ENCODE measurements at places on chromosomes 16 and 17.

- DNase-seq, result no peak
These were observed 10.0 kb upstream of the ZFP3 start for GRCh38 chr17:5068236-5068635.

DNA sequence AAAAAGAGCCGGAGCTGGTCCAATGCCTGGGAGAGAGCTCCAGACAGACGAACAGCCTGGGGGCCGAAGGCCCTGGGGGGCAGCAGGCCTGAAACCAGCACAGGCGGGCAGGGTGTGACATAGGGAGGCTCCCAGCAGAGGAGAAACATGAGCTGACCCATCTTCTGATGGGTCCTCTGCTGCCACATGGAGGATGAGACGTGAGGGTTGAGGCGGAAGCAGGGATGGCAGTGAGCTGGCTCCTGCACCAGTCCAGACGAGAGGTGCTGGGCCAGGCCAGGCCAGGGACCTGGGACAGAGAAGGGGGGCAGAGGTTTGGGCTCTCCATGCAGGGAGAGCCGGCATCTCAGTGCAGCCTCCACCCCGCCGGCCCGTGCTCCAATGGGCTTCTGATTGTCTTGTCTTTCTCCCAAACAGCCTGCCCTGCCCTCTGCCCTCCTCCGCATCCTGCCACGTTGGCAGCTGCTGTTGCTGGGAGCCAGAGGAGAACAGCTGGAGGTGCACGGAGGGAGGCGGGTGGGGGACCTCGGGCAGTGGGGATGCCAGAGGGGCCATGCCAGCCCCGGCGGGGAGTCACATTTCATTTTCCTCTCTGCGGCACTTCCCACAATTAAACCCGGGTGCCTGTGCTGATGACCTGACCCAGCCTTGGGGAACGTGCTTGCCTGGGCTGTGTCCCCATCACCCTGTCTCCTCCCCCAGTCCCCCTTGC is 139.1 kb upstream of the GSE1 start:
- DNase-seq, result no peak

DNA sequence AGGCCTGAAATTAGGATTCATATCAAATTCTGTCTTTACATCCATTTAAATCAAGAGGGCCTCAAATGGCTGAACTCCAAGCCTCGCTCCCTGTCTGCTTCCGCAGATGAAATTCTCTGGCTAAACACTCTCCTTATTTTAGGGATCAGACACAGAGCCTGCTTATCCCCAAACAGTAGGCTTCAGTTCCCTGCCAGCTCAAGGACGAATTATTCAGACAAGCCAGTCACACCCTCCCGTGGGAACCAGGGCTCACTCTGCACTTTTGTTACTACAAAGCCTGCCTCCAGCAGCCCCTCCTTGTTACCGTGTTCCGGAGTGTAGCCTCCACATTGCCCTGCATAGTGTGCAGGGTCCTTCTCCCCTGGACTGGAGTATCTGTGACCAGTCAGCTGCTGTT is 46.6 kb upstream of the LCMT1 start:
- no peak for DNase-seq

- DNase-seq, result no peak
These were observed 138.8 kb downstream of the PRKCA start for GRCh38 chr17:66441101-66441661.

DNA sequence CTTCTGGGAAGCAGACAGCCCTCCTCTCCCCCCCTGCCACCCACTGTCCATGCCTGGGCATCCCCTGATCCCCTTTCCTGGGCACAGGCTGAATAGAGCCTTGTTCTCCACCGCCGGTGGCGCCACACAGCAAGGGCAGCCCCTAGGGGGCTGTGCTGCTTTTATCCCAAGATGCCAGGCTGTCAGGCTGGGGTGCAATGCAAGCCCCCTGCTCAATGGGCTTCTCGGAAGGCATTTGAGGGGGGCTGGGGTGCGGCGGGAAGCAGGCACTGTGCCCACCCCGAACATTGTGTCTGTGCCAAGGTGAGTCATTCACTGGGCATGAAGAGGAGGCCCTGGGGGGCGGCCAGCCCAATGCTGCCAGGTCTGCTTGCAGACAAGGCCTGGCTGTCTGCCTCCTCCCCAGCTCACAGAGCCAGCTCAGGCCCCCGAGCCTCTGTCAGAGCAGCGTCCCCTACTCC is 1.5 kb upstream of the GFAP start:
- DNase-seq, result no peak

GRCh38 chr17:72852277-72852938 is 240.1 kb downstream of the SLC39A11 start:
- no peak for DNase-seq

DNA sequence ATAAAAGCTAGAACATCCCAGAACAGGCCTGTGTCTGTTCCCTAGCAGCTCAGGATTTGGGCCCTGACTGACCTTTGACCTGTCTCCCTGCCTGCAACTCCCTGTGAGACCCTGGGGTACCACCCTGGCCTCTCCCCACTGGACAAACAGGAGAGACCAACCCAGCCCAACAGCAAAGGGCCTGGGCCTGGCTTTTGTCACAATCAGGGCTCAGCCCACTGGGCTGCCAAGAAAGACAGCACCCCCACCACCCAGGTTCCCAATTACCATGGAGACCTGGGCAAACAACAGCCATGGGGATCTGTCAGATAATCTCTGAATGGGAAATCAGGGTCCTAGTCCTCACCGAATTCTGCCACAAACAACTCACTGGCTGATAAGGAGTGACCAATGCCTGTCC is 11.1 kb downstream of the PLLP start:
- no peak for DNase-seq

- no peak for DNase-seq
These were observed 1.0 kb upstream of the ARMC5 start for GRCh38 chr16:31458073-31458843.

DNA sequence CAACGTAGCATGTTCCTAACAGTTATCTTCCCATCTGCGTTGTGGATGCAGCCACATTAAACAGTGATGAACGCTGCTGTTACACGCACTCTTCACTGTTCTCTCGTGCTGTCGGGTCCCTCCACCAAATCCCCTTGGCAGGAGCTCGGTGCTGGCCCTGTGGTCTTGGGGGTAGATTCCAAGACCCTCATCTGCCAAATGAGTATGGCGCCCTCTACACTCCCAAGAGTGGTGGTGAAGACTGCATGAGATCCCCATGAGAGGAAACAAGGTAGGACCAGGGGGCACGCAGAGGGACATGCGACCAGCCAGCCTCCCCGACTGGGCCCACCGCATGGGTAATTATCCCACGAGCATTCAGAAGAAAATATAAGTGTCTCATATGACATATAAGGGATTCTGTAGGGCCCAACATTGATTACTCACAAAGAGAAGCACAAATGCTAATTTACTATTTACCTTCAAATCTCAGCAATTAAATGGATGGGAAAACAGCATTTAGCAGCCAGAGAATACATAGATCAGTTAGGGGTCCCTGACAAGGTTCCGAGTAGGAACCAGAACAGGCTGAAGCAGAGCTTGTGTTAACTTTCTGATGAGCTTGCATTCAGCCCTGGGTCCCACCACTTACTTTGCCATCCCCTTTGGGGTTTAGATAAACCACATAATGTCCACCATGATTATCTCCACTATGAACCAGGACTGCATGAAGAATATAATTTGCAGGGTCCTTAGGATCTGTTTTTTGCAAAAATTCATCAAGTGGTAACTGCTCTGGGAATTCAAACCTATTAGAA is 23.8 kb downstream of the LITAFD start:
- no peak for DNase-seq

DNA sequence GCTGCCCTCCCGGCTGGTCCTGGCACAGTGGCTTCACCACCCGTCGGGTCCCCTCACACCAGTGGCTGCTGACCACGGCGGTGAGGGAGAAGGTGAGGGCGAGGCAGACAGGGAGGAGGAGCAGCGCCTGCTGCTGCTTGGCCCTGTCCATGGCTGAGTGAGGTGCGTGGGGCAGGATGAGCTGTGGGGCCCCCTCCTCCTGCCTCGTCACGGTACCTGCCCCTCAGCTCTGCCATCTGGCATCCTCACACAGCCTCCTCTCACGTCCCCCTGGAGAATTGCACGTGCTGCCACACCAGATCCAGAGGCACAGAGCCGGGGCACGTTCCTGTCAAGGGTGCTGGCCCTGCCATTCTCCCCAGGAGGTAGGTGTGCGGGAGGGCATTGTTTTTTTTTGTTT is at the start of gene GSG1L2:
GSG1L2 (minus strand) TSS at position 159 of the 400 bp plus-strand sequence; CDS start at position 151, 8 bp downstream.
- DNase-seq, result no peak

DNA sequence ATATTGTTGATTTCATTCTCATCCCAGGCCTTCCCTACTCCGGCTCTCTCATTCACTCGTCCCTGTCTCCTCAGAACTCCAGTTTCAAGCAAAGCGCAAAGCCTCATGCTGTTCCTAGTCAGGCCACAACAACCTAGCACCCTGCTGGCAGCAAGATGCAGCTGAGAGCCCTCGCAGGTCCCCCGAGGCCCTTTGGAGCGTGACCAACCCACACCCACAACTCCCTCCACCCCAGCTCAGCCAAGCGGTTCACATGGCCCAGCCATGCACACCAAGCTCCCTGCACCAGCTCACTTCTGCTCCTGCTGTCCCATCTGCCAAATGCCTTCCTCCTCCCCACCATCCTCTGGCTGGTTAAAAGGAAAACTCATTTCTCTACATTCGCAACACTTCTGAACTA is 195.8 kb downstream of the IRX5 start:
- DNase-seq, result no peak

DNA sequence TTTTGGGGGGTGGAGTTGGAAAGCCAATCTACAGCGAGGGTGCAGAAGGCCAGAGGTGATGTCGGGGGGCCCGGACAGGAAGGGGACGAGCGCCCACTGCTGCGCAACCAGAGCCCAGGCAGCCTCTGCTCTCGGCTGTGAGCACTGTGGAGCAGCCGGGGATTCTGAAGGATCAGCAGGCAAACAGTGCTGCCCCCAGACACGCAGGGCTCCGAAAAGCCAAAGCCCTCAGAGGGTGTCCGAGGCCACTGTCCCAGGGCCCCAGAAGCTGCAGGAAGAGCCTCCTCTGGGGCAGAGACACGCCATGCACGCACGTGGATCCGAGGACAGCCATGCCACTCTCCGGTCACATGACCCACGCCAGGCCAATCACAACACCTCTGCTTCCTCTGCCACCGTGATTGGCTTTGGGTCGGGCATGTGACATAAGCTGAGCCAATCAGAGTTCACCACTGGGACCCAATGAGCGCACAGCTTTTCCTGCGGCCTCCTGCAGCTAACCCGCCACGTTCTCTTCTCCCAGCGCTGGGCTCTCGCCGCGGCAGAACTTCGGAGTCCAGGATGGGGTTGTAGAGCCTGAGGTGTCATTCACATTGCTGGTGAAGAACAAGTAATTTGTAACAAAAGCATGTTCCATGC is 40.7 kb downstream of the ACTG1 start:
- DNase-seq, result no peak

GRCh38 chr17:10216213-10216938 is 18.0 kb upstream of the GAS7 start:
- no peak for DNase-seq

GRCh38 chr17:7439462-7440112 is at the start of gene FGF11:
TSS of gene FGF11 (plus strand) at chr17:7439512. CDS start at chr17:7439621, 109 bp downstream.
- DNase-seq, result no peak

DNA sequence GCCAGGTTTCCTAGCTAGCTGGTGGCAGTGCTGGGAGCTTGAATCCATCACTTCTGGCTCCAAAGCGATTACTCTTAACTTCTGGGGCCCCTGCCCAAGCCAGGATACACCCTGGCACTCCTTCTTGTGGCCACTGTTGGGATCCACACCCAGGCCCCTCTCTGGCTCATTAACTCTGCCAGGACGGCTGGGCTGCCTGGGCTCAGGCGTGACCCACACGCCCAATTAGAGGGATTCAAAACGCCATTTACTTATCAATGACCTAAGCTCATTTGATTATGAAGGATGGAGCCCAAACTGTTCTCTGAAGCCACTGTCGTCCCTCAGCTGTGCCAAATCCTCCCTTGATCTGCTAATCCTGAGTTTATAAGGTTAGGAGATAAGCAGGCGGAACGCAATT is 79.7 kb upstream of the BRD7 start:
- DNase-seq, result peak; percentile 23

Data from D721Med (cell line).